Fibroblast of lung (primary cell): ENCODE measurements at places on chromosomes 2 and 18. TPM values are rescaled to one million over a fixed set of nuclear protein-coding genes. Genes with fewer than 3 reads are reported as not detected.

The RESP18 gene
- not detected in 2 replicates for polyA plus RNA-seq

The RANBP2 gene
- 16.9 and 17.2 TPM in 2 replicates for polyA plus RNA-seq

The KCNG3 gene
- 0.01 TPM in 1 of 2 replicates, not detected in the other for polyA plus RNA-seq

The LGALSL gene
- 4.4 and 5.7 TPM in 2 replicates for polyA plus RNA-seq

The ACMSD gene
- polyA plus RNA-seq = not detected in 2 replicates

The CBLN2 gene
- 0.02 TPM in 1 of 2 replicates, not detected in the other for polyA plus RNA-seq

The PIEZO2 gene
- 1.2 and 6.9 TPM in 2 replicates for polyA plus RNA-seq

The FHOD3 gene
- 16.1 and 33.5 TPM in 2 replicates for polyA plus RNA-seq

The SERPINB13 gene
- not detected in 2 replicates for polyA plus RNA-seq

DNA sequence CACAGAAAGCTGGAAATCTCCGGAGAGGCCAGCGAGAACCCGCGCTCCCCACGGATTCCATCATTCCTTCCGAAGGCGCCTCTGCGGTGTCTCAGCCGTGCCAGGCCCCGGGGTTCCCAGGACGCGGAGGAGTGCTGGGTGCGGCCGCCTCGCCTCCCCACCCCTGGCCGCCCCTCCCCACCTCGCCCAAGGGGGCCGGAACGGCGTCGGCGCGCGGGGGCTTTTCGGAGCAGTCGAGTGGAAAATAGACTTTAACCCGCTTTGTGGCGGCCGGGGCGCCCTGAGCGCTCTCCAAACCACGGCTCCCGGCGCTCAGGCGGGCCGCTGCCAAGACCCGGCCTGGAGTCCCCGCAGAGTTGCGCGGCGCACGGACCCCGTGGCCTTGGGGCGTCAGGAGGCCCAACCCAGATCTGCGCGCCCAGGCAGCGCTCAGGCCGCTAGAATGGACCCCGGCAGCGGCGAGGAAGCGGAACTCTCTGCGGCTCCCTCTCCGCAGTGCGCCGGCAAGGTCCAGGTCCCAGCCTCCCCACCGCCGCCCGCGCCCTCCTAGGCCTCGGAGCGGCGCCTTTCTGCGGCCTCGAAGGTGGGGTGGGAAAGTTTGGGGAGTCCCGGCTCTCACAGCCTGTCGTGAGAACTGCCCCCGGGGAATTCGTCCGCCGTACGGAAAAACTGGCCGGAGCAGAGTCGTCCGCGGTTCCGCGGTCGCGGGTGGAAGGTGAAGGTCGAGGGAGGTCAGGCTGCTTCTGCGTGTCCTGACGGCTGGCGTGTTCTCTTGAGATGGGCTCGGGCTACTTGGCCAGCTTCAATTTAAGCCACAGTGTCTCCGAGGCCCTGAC, 1.2 kb upstream of the EMX1 start:
- H3K27me3 ChIP-seq = peaks cover 81% of the 10 kb centered on the region
- H3K4me3 ChIP-seq = no peak overlapping the region
- no peaks in the 10 kb centered on the region for H3K36me3 ChIP-seq
- peak; percentile 34 for DNase-seq

DNA sequence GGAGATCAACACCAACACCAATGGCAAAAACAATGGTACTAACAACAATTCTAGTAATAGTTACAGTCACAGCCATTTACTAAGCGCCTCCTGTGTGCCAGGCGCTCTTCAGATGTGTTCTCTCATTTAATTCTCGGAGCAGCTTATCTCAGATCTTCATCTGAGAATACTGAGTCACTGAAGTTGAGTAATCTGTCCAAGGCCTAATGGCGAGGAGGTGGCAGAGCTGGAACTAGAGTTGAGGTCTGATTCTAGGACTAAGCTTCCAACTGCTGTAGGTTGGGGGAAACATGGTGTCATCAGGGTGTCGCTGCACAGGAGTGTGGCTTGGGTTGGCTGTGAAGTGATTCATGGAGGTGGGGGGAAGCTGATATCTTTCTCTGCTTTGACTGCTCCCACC, 156.1 kb downstream of the DYSF start:
- no peaks in the 10 kb centered on the region for H3K36me3 ChIP-seq
- no peak overlapping the region for H3K4me3 ChIP-seq
- H3K27me3 ChIP-seq = peaks cover 5% of the 10 kb centered on the region
- H3K27ac ChIP-seq = no peak overlapping the region
- no peak for DNase-seq

DNA sequence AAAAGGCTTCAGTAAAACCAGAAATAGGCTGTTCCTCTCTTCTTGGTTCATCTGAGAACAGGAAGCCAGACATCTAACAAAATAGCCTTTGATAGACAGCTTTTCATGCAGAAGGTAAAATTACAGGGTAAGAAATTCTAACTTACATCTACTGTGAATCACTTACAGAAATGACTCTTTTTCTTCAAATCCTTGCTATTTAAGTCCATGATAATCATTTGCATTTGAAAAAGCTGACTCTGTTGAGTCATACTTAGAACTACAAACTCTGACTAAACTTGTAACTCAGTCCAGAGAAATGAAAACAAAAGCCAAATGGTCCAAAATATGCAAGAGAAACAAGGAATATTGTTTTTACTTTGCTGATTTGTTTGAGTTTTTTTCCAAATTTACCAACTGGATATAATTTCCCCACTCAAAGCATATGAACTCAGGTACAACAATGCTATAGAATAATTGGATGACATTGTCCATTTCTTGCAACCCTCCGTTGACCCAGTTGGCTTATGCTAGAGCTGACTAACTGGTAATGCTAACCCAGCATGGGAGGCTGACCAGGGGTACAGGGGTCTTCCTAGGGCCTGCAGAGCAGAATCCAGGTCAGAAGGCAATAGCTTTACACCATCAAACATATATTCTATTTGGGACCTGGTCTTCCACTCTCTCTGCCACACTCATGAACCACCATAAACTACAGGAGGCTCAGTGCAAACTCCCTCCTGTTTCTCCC, 18.8 kb upstream of the MREG start:
- H3K27ac ChIP-seq = peak overlapping the region; percentile 55
- no peak overlapping the region for H3K4me3 ChIP-seq
- peak; percentile 90 for DNase-seq
- H3K4me1 ChIP-seq = peaks cover 9% of the 10 kb centered on the region

DNA sequence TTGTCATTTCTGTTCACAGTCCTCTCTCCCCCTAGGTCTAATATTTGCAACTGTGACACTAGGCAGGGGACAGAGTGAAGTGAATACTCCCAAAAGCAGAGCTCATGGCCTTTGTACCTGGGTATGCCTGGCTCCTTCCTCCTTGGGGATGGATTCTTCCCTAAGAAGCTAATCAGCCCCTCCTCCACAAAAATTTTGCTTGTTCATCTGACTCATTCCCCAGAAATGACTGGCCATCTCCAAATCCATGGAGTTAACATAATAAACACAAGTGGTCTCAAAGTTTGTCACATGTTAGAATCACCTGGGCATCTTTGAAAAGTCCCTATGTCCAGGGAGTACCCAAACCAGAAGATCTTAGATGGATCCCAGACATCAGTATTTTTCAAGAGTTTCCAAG, 65.3 kb downstream of the SUCLG1 start:
- DNase-seq = peak; percentile 48
- H3K27ac ChIP-seq = no peak overlapping the region
- H3K27me3 ChIP-seq = no peaks in the 10 kb centered on the region
- H3K4me1 ChIP-seq = no peaks in the 10 kb centered on the region
- H3K4me3 ChIP-seq = no peak overlapping the region

GRCh38 chr2:118103951-118104940, 16.0 kb downstream of the INSIG2 start:
- H3K4me1 ChIP-seq = no peaks in the 10 kb centered on the region
- H3K27ac ChIP-seq = no peak overlapping the region
- no peaks in the 10 kb centered on the region for H3K27me3 ChIP-seq
- H3K36me3 ChIP-seq = peaks cover 2% of the 10 kb centered on the region

DNA sequence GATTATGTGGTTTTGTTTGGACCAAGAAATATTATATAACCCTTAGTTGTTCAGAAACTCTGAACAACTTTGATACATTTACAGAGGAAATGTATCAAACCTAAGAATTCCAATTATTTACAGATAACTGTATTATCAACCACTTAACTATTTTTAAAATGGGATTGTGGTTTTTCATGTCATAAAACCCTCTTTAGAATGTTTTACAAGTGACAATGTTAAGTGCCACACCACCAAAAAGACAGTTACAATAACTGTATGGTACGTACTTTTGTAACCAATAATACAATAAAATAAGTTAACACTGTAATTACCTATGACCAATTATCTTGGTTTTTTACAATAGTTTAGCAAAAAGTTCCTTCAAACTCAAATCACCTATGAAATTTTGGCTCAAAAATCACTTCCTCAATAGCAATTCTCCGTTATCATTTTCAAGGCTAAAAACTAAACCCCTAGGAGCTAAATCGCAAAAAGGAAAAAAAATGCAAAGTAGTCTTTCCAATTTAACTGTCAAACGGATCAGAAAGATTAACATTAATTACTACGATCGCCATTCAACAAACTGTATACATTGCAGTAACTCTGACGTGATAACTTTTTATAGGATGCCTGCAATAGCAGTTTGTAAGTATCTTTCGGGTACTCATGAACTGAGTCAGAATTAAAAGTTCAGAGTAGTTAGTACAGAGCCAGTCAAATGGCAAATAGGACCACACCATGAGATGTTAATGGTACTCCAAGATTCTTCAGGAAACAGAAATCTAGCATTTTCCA, 1.5 kb downstream of the ROCK1 start:
- no peak for DNase-seq
- H3K4me3 ChIP-seq = peak overlapping the region; percentile 99
- H3K4me1 ChIP-seq = peaks cover 5% of the 10 kb centered on the region
- H3K36me3 ChIP-seq = no peaks in the 10 kb centered on the region
- H3K27ac ChIP-seq = peak overlapping the region; percentile 99

DNA sequence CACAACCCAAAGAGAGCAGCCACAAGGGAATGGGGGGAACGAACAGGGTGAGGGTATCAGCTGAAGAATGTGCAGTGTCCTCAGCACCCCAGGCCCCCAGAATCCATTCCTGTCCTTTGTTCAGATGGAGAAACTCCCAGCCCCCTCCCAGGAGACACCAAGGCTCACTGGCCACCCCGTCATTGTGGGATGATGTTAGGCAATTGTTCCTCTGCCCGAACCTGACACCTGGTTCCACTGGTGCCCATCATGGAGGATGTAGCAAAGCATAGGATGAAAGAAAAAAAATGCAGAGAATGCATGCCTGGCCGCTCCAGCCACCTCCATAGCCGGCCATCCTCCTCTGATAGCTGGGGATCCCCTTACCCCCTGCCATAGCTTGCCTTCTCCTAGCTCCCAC, 197.3 kb upstream of the TWIST2 start:
- no peaks in the 10 kb centered on the region for H3K4me1 ChIP-seq
- H3K27me3 ChIP-seq = no peaks in the 10 kb centered on the region
- DNase-seq = no peak
- H3K27ac ChIP-seq = no peak overlapping the region

DNA sequence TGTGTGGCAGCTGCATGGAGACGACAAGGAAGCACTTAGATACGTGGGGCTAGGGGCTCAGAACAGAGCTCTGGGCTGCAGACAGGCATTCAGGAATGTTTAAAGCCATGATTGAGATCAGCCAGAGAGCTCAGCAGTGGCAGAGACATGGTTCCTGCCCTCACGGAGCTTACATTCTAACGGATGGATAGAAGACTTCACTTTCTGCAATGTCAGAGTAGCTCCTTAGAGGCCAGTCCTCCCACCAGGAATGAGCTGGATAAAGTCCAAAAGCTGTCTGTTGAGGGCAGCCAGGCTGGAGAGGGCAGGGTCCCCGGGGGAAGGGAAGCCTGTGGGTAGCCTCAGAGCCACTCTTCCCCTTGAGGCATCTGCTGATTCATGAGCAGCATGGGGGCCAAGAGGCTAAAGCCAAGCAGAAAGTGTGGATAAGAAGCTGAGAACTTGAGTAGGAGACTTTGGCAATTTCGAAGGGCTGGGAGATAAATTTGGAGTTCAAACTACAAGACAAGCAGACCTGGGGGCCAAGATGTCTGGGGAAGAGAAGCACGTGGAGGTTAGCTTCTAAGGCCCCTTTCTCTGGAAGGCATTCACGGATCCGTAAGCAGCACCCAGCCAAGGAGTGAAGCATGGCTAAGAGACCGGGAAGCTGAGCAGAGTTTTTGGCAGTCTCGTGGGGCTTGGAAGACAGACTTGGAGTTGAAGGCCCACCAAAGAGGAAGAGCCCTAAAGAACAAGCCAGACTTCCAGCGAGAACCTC, 9.7 kb upstream of the CIB4 start:
- H3K4me1 ChIP-seq = no peaks in the 10 kb centered on the region
- no peak overlapping the region for H3K27ac ChIP-seq
- no peaks in the 10 kb centered on the region for H3K36me3 ChIP-seq
- H3K4me3 ChIP-seq = no peak overlapping the region
- H3K27me3 ChIP-seq = peaks cover 25% of the 10 kb centered on the region

DNA sequence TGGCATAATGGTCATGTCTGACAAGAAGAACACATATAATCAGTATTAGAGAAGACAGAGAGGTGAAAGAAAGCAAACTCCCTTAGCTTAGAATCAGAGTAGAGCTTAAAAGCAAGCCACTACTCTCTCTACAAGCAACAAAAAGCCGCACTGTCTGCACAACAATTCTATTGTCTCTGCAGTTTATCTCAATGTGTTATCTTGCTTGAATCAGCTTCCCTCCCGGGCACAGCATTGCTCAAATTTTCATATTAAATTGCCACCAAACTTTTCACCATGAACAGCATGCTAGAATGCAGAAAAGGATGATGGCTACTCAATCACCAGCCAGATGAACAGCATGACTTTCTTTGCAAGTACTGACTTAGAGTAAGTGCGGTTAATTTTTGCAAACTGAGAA, 356.0 kb upstream of the KYNU start:
- H3K36me3 ChIP-seq = no peaks in the 10 kb centered on the region
- no peaks in the 10 kb centered on the region for H3K27me3 ChIP-seq
- DNase-seq = no peak
- no peak overlapping the region for H3K4me3 ChIP-seq
- no peak overlapping the region for H3K27ac ChIP-seq

GRCh38 chr2:270861-271260, 6.1 kb downstream of the ACP1 start:
- H3K27ac ChIP-seq = no peak overlapping the region
- H3K4me3 ChIP-seq = no peak overlapping the region
- DNase-seq = no peak
- no peaks in the 10 kb centered on the region for H3K4me1 ChIP-seq
- no peaks in the 10 kb centered on the region for H3K27me3 ChIP-seq

- no peak overlapping the region for H3K4me3 ChIP-seq
- H3K36me3 ChIP-seq = no peaks in the 10 kb centered on the region
- no peak overlapping the region for H3K27ac ChIP-seq
- H3K4me1 ChIP-seq = no peaks in the 10 kb centered on the region
- DNase-seq = peak; percentile 77
- no peaks in the 10 kb centered on the region for H3K27me3 ChIP-seq
These were observed 416.0 kb upstream of the NETO1 start for GRCh38 chr18:73283788-73284187.

- H3K27me3 ChIP-seq = no peaks in the 10 kb centered on the region
- H3K27ac ChIP-seq = no peak overlapping the region
- peak; percentile 54 for DNase-seq
- H3K4me3 ChIP-seq = no peak overlapping the region
These were observed 22.1 kb upstream of the CNGA3 start for GRCh38 chr2:98324181-98324580.

- H3K27ac ChIP-seq = no peak overlapping the region
- H3K36me3 ChIP-seq = no peaks in the 10 kb centered on the region
- no peaks in the 10 kb centered on the region for H3K4me1 ChIP-seq
- no peak for DNase-seq
These were observed 125.5 kb downstream of the CDH7 start for GRCh38 chr18:65876310-65876709.

GRCh38 chr2:18988631-18989232, 369.7 kb downstream of the OSR1 start:
- DNase-seq = no peak
- H3K27me3 ChIP-seq = no peaks in the 10 kb centered on the region
- no peaks in the 10 kb centered on the region for H3K36me3 ChIP-seq
- H3K4me3 ChIP-seq = no peak overlapping the region
- peak overlapping the region; percentile 22 for H3K27ac ChIP-seq
